Stimulated activated CD4-positive, alpha-beta T cell treated with anti-CD3 and anti-CD28 coated beads, Interleukin-4, amount 100 ng/mL, for 24 hours (primary cell): ENCODE measurements at places on chromosomes 11 and 22.
A peak's percentile ranks its signal among the peaks of the same experiment; 100 is the strongest.

DNA sequence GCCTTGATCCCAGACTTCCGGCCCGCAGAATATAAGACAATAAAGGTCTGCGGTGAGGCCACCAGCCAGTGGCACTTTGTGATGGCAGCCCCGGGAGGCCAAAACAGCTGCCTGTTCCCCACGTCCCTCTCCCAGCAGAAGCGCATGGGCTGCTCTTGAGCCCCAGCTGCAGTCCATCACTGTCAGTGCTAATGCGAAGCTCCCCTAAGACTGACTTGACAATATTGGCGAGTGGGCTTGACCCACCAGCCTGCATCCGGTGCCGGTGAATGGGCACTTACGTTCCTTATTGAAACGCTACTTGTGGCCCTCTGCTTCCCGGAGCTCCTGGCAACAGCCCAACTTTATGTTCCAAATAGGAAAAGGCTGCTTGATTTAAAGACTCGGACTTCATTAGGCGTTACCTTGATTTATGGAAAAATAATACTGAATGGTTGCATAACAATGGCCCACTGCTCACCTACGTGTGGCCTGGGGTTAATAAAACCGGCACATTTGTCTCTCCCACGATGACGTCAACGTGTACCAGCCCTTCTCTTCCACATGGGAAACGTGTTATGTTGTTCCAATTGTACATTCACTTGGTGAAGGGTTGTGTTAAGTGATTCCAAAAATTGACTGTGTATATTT is 93.4 kb upstream of the SEPTIN5 start:
- no peak for DNase-seq

DNA sequence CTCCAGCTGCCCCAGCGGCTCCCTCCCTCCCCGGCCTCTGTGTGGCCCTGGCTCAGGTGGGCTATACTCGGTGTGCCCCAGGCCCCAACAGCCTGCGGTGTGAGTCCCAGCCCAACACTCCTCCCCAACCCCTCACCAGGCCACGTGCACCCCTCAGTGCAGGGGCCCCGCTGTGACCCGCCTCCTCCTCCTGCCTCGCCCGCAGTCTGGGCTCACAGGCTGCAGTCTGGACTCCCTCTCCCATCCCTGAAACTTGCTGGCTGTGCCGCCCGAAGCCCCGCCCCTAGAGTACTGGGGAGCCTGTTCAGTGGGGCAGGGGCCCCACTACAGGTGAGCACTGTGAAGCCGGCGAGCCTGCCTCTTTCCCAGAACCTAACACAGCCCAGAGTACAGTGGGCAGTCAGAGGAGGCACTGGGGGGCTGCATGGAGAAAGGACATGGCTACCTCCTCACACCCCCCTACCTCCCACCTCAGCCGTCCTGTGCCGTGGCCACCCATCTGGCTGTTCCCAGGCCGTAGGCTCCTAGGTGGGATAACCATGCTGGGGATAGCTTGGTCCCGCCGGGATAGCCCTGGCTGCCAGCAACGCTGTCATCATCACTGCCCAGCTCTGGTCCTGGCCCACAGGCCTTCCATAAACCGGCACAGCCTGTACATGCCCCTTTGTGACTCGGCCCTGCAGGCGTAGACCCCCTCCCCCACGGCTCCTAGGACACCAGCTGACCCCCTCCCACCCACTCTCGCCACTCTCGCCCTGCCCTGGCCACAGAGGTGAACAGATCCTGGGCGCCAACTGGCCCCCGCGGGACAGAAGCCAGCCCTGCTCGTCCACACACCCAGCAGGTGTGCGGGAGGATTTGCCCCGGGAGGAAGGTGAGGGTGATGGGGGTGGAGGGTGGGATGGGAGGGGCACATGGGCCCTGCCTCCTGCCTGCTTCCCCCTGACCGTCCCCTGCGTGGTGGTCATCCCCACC is 29.7 kb downstream of the CELSR1 start:
- no peak for DNase-seq

DNA sequence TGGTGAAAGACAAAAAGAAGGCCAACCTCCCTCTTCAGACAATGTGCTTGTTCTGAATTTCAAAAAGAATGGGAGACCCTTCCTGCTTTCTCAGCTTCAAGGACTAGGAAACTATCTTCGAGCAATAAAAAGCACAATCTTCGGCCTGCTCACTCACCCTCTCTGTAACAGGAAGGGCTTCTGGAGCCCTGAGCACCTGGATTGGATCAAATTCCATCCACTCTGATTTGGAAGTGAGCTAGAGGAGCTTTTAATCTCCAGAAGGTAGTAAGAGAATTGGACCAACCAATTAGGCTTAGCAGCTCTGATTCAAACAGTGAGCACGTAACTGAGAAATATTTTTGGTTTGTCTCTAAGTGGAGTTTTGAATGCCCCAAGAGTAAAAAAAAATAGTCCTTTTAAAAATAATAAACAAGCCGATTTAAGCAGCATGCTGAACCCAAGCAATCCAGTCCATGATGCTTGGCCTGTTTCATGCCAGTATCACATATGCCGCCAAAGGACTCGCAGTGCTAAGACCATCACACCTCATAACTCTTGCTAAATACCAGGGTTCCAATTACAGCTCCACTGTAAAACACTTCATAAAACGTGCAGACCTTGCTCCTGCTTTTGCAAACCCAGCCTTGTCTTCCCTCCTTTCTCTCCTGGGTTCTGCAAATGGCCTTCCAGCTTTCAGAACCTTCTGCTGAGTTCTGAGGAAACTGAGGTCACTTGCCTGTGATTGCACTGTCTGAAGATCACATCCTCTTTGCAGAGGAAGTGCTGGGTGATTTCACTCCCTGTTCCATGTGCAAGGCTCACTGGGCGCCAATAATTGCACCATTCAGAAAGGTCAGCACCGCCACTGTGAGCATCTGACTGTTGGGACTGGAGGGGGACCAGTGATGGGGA is 74.4 kb downstream of the SLC1A2 start:
- DNase-seq: no peak

- DNase-seq: no peak
These were observed 47.3 kb downstream of the QSER1 start for GRCh38 chr11:32939866-32940265.

GRCh38 chr22:22462813-22463567 is 45.6 kb downstream of the ZNF280B start:
- DNase-seq: no peak

DNA sequence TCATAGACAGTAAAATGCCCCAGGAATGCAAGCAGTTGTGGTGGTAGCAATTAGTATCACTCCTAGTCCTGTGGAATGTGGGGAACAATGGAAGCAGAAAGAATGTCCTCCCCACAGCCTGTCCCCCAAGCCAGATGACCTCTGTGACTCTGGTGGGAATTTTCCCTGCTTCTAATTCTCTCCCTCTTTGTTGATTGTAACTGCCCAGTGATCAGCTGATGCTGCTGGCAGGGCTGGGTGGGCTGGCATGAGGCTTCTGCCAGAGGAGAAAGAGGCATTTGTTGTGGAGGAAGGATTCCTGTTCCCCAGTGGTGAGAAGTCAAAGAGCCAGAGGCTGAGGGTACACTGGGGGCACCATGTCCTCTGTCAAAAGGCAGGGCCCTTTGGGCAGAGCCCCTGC is 116.7 kb upstream of the NCAM1 start:
- DNase-seq: no peak

DNA sequence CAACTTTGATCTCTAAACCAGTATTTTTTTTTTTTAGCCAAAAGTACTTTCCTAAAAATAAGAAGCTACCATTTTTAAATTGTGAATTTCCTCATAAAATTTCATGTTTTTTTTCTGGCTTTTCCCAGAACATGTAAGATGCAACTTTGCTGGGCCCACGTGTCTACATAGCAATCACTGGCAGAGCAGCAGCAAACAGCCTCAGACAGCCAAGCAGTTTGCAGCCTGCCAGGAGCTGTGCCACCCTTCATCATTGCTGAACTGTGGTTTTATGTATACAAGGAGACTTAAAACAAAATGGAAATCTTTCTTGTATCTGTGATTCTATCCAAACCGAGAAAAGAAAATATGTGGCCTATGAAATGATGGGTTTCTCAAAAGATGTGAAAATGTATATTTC is 110.2 kb downstream of the GRIA4 start:
- no peak for DNase-seq

- DNase-seq: no peak
These were observed 25.1 kb upstream of the ROBO3 start for GRCh38 chr11:124839972-124840621.

DNA sequence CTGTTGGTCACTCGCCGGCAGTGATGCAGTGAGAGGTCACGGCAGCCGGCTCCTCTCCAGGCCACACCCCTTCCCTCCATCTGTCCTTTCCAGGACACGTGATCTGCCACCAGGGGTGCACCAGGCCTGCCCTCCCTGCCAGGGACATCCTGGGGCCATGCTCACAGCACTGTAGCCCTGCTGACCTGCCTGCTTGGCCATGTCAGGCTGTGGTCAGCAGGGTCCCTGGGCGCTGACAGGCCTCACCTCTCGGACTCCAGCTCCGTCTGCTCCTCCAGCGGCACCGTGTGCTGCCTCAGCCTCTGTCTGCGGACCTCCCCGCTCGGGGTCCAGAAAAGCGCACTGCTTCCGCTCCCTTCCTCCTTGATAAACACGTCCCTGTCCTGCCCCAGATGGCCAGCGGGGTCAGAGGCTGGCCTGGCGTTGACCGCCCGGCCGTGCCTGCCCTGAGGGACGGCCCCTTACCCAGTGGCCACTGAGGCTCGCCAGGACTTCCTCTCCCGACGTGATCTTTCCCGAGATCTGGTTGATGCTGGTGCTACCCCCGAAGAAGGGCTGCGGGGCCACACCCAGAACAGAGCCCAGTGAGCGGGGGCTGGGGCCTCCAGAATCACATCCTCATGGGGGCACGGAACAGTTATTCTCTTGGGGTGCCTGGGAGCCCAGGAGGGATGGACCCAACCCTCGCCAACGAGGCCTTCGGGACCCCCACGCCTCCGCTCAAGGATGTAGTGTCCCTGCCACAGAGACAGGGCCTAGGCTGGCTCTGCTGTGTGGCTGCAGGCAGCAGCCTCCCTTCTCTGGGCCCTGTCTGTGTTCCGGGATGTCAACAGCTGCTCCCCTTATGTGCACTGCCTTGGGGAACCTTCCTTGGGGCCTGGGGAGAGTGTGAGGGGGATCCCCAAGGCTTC is 36.3 kb upstream of the CARS1 start:
- DNase-seq: no peak

DNA sequence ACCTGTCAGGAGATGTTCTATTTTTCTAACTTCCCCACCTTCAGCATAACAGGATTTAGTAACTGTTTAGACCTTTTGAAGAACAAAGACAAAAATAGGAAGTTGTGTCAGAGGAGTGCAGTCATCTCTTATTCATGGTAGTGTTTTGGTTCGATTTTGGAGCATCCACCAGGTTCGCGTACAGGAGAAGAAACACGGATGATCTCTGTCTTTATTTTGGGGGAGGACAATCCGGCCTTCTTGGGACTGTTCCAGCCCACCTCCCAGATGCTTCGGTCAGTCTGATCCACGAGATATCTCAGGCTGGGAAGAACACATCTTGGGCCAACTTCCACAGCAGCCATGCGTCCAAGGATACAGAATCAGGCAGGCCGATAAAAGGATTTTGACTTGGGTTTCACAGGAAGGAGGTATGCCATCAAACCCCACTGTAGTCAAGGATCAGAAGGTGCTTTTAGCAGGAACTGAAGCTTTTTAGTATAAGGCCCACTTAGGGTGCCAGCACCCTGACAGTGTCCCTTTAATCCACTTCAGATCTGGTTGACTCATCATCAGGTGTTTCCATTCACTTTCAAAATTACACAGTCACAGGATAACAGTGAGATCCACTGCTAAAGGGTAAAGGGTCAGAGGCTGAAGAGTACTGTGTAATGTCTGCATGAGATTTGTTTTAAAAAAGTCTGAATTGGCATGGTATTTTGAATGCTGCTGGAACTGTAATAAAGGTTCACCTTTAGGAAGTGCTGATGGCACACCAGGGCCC is 16.5 kb downstream of the PATZ1 start:
- DNase-seq: no peak

- no peak for DNase-seq
These were observed 16.2 kb upstream of the ST3GAL4 start for GRCh38 chr11:126339073-126339862.

GRCh38 chr22:34105461-34106062 is 185.3 kb upstream of the LARGE1 start:
- peak; percentile 8 for DNase-seq

GRCh38 chr11:17816232-17816931 is 81.8 kb downstream of the KCNC1 start:
- DNase-seq: no peak

DNA sequence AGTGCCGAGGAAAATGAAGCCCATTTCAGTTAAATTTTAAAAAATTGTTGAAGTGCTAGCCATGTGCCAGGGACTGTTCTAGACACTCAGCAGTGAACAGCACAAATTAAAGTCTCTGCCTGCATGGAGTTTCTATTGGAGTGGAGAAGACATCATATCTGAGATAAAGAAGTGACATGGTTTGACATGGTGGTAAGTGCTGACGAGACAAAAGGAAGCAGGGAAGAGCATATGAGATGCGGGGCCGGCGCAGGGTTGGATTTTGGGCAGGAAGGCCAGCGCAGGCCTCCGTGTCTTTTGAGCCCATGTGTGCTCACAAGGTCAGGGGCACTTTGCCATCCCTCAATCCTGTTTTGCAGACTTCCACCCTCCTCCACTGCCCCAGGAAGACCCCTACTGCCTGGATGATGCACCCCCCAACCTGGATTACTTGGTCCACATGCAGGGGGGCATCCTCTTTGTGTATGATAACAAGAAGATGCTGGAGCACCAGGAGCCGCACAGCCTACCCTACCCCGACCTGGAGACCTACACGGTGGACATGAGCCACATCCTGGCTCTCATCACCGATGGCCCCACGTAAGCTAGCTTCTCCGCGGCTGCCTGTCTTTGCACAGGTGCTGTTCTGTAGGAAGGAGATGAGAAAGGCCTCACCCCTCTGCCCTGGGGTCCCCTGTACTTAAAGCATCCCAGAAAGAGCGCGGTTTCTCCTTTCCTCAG is 29.6 kb downstream of the AMPD3 start:
- DNase-seq: no peak

DNA sequence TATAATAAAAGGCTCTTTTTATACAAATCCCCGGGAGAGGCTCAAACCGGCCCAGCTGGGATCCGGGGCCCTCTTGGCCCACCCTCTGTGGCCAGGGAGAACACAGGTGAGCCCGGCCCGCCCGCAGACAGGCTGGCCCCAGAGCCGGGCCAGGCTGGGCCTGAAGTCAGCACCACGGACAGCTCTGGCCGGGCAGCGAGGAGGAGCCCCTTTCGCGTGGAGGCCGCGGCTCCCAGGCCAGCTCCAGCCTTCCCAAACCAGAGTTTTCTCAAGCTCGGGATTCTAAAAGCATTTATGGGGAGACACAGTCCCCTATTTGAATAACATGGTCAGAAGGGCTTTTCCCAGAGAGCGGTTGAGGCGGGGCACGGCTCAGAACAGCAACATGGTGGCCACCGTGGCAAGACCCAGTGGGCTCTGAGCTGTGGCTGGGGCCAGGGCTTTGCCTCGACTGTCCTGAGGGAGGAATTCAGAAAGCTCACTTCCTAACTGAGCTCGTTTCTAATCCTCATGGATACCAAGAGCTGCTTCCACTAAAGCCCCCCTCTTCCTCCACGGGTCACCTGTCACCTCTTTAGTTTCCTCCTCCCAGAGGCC is 115.4 kb downstream of the BRD1 start:
- no peak for DNase-seq

GRCh38 chr22:42938976-42939375 is 76.0 kb downstream of the PACSIN2 start:
- DNase-seq: no peak

GRCh38 chr11:95149651-95150364 is 60.2 kb downstream of the ENDOD1 start:
- DNase-seq: no peak
